Natural killer cell treated with Interleukin-12 subunit alpha and Interleukin-12 subunit beta and Interleukin-15 and Interleukin-18, amount 100 ng/mL, for 72 hours (primary cell): ENCODE measurements at places on chromosomes 5 and 9.

GRCh38 chr5:146313027-146313426 is 25.6 kb upstream of the POU4F3 start:
- no peak for DNase-seq

DNA sequence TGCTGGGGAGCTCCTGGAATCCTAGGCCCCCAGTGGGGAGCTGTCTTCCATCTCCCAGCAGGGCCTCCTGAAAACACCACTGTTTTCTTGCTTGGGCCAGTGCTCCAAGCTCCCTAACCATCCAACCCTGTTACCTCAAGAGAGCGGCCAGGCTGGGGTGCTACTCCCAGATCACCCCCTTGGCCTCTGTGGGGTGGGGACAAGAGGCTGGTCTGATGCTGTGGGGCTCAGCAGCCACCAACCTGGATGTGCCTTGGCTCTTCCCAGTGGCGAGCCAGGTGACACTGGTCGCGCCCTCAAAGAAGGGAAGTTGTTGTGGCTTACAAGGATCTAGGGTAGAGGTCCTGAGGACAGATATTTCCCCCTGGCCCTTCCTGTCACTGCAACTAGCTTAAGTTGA is 49.0 kb downstream of the SECISBP2 start:
- no peak for DNase-seq

DNA sequence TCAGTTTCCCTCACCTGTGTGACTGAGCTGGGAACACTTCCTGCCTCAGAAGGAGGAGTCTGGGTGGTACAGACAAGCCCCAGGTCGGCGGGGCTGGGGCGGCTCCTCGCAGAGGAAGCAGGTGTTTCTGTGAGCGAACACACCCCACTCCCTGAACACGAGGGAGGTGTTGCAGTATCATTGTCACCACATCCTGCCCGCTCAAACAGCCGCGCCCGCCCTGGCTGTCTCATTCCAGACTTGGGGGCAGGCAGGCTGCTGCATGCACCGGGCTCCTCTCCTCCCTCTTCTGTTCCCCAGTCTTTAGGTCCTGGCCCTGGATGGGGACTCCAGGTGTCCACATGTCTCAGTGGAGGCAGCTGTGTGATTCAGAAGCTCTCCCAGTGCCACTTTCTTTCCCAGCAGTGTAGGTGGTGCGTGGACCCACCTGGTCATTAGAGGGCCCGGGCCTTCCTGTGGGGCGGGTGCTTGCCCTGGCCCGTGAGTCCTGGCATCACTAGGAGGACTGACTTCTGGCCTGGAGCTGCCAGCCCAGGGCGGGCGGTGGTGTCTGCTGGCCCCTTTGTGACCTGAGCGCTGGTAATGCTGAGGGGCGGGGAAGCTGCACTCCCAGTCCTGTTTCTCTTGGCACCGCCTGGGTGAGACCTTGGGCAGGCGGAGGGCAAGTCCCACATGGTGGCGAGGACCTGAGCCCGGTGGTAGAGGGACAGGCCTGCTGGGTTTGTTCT is 18.3 kb upstream of the PHYHD1 start:
- peak; percentile 85 for DNase-seq

DNA sequence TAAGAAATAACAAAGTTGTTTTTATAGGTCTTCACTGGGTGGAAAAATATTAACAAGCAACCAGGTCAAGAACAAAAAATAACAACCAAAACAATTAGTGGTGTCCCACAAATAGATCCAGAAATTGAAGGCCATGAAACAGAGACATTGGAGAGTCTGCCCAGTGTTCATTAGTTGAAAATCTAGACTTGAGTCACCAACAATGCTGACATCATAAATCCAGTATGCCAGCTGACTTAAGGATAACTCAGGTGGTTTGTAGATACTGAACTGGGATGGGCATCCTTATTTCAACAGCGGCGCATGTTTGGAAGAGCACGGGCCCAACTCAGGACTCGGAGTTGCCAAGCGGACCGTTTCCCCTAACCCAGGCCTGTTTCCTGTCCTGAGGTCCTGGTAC is 80.7 kb upstream of the TNFAIP8 start:
- DNase-seq = no peak

- DNase-seq = no peak
These were observed 21.8 kb upstream of the CEP72 start for GRCh38 chr5:590346-590745.

DNA sequence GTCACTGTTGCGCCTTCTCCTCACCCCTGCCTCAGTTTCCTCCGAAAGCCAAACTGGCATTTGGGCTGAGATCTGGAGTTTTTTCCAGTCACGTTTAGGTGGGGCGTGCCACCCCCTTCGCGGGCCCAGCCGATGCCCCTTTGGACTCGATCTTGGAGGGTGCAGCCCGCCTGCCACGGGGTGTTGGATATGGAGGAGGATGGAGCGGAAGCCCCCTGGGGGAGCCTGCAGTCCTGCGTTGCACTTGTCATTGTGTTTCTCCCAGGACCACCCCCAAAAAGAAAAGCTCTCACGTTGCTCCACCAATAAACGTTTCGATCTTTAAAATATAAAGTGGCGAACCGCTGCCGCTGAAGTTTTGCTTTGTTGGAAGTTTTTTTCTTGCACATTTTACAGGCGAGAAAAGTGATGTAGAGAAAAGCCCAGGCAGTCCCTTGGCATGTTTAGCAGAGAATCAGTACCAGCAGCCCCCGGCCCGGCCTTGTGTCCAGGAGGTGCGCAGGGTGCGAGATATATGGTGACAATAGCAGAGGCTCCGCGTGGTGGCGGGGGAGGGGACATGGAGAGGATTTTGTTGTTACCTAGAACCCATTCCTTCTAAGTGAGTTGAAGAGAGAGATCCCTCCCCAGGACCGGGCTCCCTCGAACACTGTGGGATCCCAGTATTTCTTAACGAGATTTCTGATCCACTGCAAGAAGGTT is 681 bp downstream of the F2R start:
- DNase-seq = no peak

GRCh38 chr9:109101810-109102209 is 17.9 kb downstream of the TMEM245 start:
- no peak for DNase-seq

DNA sequence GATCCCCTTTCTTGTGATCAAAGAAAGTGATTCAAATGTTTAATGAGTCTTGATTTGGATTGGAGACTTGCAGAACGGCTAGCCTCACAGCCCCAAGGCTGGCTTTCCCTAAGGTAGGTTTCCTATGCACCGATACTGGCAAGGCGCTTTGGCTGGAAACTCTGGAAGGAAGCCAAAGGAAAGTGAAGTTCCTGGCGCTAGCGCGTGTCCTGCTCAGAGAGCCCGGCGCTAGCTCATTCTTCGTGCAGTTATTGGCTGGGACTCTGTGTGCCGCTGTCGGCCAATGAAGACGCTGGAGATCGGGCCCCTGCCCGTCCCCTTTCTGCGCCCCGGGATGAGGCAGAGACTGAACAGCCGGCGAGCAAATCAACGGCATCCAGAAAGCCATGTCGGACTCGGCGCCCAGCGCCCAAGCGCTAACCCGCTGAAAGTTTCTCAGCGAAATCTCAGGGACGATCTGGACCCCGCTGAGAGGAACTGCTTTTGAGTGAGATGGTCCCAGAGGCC is at the start of gene PCDHGC3:
TSS of gene PCDHGC3 (plus strand) at position 342 of the 507 bp plus-strand sequence. CDS start at position 493, 151 bp downstream.
- DNase-seq = no peak

GRCh38 chr9:88852794-88853193 is 138.5 kb upstream of the S1PR3 start:
- no peak for DNase-seq

- DNase-seq = no peak
These were observed 69.6 kb upstream of the LRRTM2 start for GRCh38 chr5:138944527-138945322.

DNA sequence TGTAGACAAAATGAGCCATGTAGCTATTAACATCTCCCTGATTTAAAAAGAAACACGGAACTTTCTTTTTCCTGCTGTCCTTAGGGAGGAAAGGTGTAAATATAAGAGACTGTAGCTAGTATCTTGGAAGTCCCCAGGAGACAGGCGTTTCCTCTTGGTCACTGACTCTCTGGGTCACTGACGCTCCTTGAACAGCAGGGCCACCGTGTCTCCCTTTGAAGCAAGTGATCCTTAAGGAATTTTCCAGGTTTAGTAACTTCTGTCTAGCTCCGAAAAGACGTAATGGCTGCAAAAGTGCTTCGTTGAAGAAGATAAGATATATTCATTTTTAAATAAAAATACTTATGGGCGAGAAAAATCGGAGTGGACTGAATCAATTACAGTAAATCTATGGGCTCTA is 745 bp upstream of the CLTA start:
- DNase-seq = no peak

DNA sequence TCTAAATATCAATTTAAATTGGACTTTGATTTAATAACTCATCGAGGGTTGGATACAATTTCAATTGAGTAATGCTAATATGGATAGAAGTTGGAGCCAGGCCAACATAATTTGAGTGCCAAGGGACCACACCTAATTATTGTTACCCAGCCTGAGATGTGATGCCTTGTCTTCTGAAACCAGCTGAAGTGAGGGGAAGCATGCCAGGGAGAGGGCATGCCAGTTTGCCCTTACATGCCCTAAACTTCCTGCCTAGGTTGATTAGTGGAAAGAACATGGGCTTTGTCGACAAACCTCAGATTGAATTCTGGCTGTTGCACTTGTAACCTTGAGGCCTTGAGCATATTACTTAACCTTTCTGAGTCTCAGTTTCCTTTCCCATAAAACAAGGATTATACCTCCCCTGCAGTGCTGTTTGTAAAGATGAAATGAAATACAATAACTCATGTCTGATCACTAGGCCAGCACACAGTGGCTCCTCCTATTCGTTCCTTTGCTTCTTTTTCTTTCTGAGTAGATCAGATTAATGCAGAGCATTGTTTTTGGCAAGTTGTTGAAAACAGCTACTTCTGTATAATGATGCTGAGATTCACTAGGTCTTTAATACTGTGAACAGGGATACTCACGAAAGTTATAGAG is 412.8 kb downstream of the TLE4 start:
- DNase-seq = no peak

DNA sequence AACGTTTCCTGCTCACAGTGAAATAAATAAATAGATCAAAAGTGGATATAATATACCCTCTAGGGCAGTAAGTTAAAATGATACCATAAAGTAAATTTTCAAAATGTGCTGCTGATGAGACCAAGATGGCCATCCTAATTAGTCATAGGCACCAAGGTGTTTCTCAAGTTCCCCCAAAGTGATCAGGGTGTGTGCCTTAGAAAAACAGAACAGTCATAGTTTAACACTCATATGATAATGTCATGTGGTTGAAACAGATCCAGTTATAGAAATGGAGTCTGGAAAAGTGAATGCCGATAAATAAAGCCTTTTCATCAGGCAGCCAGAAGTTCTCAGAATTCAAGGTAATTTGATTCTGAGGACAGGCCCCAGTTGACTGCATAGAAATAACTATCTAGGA is 161.5 kb upstream of the CDKN2B start:
- no peak for DNase-seq

- DNase-seq = no peak
These were observed 72.8 kb downstream of the ADAMTS2 start for GRCh38 chr5:179272326-179273072.

DNA sequence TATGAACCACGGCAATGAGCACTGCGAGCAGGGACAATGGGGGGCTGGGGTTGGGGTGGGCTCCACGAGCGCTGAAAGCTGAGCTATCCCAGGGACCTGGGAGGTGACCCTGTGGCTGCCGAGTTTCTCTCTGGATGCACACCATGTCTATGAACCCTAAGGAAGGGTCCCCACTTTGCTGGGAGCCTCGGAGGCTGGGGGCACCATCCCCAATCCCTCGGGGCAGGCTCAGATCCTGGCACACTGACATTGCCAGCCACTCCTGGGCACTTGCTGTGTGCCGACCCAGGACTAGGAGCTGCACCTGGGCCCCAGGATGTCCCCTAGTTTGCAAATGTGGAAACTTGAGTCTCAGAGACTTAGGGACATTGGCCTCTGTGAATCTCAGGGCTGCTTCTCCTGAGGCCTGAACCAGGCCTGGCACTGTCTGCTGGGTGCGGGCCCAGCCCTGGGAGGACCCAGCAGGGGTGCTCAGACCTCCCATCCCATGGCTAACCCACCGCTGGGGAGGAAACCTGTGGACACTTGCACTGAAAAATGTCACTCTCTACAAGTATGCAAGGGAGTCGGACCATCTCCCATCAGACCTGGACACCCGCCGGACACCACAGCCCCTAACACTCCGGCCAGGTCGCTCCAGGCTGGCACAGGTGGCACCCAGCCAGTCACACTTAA is 13.0 kb upstream of the CAMSAP1 start:
- DNase-seq = no peak

- DNase-seq = no peak
These were observed 116.7 kb upstream of the HAPLN1 start for GRCh38 chr5:83837265-83837907.
